Stimulated activated naive CD8-positive, alpha-beta T cell treated with anti-CD3 and anti-CD28 coated beads, Interleukin-15, amount 100 ng/mL, for 72 hours (primary cell): ENCODE measurements at places on chromosomes 16 and 17.

DNA sequence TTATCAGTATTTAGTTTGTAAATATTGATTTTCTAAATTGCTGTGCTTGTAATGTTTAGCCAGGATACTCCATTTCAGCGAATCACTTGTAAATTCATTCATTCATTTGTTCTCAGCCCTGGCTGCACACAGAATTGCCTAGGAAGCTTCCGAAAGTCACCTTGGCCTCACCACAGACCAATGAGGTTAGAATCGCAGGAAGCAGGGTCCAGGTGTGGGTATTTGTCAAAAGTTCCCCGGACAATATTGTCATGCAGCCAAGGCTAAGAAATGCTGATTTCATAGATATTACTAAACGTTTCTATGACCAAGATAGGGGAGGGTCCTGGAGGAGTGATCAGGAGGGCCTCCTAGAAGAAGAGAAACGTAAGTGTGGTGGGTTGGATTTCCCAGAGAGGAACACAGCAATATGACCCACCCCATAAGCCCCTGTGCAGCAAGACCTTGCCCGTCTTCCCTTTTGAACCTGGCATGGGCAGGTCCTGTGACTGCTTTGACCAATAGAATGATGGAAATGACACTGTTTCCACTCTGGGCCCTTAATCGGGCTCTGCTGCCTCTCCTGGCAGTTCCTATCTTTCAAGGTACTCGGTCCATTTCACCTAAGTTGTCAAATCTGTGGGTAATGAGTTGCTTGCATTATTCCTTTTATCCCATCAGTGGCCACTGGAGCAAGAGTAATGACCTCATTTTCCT lies 238.7 kb downstream of the FOXL1 start:
- no peak for DNase-seq

DNA sequence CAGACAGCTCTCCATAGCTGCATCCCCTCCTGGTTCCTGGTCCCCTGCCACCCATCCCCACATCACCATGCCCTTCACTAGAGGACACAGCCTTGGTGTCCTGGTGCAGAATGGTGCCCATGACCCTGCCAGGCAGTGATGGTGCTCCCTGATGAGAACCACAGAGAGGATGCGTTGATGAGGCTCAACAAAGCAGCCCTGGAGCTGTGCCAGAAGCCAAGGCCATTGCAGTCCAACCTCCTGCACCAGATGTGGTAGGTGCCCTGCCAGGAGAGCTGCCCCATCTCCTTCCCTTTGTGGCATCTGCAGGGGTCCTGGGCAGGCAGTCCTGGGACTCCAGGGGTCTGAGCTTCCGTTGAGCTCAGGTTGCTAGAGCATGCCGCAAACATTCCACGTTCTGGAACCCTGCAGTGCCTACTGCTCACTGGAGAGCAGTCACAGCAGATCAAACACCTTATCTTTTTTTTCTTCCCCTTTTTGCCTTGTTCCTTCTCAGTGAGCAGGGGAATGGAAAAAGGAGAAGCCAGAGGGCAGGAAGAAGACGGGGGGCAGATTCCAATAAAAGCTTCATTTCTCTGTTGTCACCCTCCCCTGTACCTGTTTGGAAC lies 5.3 kb upstream of the EPN3 start:
- DNase-seq, result no peak

DNA sequence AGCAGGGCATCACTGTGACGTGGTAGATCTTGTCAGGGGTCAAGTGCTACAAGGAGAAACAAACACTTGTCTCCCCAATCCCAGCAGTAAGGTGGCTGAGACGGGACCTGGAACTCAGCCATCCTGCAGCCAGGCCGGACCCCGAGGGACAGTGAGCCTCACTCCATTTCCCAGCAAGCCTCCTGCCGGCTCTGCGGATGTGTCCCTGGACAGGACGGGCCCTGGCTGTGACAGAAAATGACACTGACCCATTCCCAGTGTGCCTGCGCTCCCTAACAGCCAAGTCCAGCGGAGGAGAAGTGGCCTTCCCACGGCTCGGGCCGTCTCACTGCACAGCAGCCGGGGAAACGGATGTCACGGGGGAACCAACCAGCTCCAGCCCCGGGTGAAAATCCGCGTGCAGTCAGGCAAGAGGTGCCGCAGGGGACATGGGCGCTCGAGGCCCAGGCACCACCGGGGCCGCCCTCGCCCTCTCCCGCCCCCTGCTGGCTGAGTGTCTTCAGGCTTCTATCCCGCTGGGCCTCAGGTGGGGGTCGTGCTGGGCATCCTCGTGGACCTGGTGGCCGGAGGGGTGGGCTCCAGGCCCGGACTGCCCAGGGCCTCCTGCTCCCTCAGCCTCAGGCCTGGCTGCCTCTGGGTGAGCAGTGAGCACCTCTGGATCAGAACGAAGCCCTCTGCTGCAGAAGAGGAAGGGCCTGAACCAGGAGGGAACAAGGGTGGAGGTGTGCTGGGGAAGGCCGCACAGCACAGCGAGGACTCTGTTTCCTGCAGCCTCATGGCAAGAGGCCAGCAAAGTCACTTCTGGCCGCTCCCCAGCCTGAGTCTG lies 6.7 kb downstream of the HAGHL start:
- DNase-seq, result no peak

DNA sequence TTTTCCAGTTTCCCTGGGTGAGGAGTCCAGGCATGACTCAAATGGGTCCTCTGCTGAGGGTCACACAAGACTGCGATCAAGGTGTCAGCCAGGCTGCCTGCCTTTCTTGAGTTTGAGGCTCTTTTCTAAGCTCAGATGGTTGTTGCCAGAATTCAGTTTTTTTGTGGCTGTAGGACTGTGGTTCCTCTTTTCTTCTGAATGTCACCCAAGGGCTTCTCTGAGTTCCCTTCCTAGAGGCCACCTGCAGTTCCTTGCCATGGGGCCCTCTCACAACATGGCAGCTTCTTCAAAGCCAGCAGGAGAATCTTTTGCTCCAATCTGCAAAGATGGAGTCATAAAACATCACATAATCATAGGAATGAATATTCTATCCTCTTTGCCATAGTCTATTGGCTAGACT lies 17.5 kb downstream of the LIMD2 start:
- DNase-seq, result no peak

DNA sequence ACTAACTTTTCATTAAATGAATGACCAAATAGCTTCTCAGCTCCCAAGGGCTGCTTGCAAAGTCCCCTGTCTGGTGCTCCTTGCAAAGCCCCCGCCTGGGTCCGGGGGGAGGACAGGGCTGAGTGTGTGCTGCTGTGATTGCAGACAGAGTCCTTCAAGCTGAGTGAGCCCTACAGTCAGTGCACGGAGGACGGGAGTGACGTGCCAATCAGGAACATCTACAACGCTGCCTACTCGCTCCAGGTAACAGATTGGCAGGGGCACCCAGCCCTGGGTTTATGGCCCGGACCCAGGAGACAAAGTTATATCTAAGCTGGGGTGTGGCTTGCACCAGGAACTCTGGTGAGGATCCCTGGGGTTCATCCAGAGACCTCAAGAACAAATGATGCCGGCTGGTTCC lies 27.1 kb downstream of the SCNN1G start:
- no peak for DNase-seq

DNA sequence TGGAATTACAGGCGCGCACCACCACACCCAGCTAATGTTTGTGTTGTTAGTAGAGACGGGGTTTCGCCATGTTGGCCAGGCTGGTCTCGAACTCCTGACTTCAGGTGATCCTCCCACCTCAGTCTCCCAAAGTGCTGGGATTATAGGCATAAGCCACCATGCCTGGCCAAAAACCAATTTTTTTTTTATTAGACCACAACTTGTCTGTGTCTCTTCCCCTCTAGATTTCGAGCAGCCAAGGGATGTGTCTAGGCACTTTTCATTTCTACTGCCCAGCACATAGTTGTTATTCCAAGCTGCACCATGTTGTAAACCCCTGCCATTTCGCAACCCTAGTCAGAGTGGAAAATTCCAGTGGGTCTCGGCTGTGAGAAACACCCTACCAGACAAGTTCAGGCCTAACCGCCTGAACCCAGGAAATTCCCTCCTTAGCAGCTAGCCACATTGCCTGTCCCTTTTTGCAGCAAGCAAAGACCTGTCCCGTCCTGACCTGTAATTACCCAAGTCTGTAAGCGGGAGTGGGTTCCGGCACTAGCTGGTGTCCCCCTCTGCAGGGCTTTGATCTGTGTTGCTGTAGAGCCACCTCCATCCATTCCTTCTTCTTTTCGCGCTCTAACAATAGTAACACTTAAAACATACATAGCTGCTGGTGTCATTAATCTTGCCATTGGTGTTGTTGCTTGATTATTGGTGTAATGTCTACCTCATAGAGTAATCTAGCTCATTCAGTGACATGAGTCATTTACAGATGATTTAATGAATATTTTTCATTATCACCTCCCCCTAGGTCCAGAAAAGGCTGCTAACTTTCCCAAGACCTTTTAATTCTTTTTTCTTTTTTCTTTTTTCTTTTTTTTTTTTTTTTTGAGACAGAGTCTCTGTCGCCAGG lies 77.3 kb upstream of the ATF7IP2 start:
- no peak for DNase-seq
